Heart right ventricle (tissue), 16 donors: ENCODE measurements at places on chromosomes 4 and X. TPM values are rescaled to one million over a fixed set of nuclear protein-coding genes. Genes with fewer than 3 reads are reported as not detected.

- no peak for DNase-seq
Measured at GRCh38 chr4:120286813-120287212, 220.2 kb upstream of the MAD2L1 start.

DNA sequence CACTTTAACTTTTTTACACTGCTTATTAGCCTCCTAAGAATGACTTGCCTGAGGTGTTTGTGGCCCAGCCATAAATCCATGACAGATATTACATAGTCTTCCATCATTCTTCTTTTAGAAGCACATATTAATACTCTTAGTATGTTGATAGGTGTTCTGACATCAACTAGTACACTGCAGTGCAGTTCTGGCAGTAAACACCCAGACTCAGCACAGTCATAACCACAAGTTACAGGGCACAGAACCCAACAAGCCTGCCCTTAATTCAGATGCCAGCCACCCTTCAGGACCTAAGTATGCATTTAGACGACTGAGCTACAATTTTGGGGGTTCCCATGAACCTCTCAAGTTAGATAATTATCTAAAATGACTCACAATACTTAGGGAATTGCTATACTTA lies 36.5 kb upstream of the GUCY1B1 start:
- DNase-seq, result no peak

Gene SPARCL1
- total RNA-seq, result 229 TPM

DNA sequence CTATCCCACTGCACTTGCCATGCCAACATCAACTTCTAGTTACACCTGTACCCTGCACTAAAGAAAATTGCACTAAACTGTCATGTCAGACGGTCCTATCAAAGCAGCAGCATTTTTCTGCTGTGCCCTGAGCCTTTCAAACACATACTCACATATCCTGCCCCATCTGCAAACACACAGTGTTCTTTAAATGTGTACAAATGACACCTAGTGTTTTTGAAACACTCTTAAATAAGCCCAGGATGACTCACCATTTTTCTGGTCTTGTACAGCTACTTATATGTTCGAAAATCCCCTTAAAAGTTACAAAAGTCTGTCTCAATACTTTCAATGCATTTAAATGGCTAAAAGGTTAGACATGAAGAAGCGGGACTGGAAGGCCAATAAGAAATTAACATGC lies 346.7 kb upstream of the PPARGC1A start:
- no peak for DNase-seq

Gene GJB1
- not detected for total RNA-seq

Gene SORCS2
- 1.7 TPM for total RNA-seq

GRCh38 chr4:88411491-88412096 lies 32.9 kb downstream of the HERC6 start:
- no peak for DNase-seq

DNA sequence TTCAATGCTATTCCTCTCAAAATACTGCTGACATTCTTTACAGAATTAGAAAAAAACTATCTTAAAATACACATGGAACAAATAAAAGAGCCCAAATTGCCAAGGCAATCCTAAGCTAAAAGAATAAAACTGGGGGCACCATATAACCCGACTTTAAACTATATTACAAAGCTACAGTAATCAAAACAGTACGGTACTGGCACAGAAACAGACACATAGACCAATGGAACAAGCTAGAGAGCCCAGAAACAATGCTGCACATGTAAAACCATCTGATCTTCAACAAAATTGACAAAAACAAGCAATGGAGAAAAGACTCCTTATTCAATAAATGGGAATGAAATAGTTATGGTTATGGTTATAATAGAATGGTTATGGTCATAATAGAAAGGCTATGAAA lies 482.6 kb downstream of the IDS start:
- DNase-seq, result no peak

Gene EPGN
- not detected for total RNA-seq

DNA sequence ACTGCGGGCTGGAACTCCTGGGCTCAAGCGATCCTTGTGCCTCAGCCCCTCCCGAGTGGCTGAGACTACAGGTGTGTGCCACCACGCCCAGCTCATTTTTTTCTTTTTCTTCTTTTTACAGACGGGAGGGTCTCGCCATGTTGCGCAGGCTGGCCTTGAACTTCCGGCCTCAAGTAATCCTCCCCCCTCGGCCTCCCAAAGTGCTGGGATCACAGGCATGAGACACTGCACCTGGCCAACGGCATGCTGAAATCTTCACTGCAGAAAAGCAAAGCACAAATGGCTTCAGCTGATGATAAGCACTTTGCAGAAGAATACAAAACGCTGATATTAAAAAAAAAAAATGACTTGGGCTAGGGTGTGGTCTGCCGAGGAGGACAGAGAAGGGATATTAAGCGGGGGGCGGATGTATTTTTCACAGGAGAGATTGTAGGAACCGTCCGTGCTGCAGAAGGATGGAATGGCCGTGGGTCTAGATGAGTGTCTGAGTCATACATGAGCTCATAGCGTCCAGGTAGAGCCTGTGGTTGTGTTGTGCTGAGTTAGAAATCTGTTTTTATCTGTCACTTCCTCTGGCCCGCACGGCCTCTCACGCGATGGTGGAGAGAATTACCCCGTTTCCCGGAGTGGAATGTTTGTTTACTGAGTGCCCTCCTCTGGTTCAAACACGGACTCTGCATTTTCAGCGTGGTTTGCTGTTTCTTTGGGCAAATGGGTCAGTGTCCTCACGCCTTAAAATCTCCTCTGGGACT lies 8.5 kb upstream of the AKAP17A start:
- DNase-seq, result no peak
